Central memory CD4-positive, alpha-beta T cell (primary cell): ENCODE measurements at places on chromosomes 3 and 15.

- DNase-seq = no peak
Measured at GRCh38 chr3:135166266-135166825, 371.3 kb downstream of the EPHB1 start.

DNA sequence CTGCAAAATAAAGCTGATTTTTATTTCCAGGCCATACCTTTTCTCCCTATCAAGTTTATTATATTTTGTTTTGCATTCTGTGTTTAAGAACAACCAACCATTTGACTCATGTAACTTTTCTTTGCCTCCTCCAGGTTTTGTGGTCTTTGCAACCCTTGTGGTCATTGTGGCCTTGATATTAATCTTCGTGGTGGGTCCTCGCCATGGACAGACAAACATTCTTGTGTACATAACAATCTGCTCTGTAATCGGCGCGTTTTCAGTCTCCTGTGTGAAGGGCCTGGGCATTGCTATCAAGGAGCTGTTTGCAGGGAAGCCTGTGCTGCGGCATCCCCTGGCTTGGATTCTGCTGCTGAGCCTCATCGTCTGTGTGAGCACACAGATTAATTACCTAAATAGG lies 27.6 kb downstream of the NIPA2 start:
- no peak for DNase-seq

DNA sequence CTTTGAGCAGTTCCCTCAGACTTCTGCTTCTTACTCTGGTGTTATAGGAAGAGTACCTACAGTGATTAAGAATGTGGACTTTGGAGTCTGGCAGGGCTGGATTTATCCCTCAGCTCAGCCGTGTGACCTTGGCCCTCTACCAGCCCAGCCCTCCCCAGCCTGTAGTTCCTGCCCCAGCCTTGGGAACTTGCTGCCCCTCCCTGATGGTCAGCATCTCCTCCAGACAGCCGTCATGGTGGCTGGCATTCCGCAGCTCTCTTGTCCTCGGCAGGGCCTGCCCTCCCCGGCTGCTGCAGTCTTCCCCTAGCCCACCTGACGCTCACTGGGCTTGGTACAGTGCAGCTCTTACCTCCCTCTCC lies 21.9 kb upstream of the CPNE9 start:
- no peak for DNase-seq

GRCh38 chr15:80154336-80154735 lies 1.5 kb downstream of the FAH start:
- DNase-seq = no peak

GRCh38 chr3:64728994-64729393 lies 41.2 kb upstream of the ADAMTS9 start:
- no peak for DNase-seq

DNA sequence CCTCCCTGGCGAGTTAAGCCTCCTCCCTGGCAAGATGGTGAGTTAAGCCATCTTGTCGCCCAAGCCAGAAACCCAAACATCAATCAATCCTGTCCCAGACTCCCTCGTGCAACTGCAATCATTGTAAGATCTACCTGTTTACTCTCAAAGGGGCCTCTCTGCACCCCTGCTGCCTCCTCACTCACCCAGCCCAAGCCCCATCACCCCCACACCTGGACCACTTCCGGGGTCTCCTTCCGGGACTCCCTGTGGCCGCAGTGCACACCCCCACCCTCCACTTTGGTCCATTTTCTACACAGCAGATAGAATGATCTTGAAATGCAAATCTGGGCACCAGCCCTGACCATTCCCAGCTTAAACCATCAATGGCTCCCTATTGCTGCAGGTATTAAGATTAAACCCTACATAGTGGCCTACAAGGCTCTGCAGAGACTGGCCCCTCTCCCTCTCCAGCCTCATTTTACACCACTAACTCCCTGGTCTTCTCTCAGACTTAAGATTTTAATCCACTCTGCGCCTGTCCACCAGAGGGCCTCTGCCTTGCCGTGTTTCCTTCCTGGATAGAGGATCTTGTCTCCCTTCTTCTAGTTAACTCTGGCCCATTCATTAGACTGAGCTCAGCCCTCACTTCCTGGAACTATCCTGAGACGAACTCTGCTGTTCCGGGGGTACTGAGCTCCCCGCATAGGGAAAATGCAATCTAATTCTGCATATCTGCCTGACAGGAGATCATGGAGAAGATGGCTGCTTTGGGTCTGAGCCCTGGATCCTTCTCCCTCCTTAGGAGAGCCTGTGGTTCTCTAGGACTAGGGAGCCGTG lies 41.9 kb upstream of the SLC6A1 start:
- DNase-seq = no peak
